ENCODE measurements at places on chromosomes 4 and X.

DNA sequence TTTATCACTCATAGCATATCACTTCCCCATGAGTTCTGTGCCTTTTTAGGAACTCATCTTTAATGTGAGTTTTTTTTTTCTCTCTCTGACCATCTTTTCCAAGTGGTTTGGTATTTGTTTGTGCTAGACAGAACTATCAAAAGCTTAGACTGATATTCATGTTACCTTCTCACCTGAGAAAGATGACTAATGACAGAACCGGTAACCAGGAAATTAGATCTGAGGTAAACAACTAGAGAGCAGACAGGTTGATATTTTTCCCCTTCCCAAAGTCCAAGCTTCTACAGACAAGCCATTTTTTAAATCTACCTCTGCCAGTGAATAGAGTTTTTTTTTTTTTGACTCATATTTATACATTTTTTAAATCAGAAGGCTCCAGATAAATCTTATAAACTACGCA lies 17.0 kb upstream of the SRD5A3 start:
- DNase-seq = no peak

- no peak for DNase-seq
Observed at GRCh38 chr4:77001907-77002306, 52.4 kb downstream of the SEPTIN11 start.

DNA sequence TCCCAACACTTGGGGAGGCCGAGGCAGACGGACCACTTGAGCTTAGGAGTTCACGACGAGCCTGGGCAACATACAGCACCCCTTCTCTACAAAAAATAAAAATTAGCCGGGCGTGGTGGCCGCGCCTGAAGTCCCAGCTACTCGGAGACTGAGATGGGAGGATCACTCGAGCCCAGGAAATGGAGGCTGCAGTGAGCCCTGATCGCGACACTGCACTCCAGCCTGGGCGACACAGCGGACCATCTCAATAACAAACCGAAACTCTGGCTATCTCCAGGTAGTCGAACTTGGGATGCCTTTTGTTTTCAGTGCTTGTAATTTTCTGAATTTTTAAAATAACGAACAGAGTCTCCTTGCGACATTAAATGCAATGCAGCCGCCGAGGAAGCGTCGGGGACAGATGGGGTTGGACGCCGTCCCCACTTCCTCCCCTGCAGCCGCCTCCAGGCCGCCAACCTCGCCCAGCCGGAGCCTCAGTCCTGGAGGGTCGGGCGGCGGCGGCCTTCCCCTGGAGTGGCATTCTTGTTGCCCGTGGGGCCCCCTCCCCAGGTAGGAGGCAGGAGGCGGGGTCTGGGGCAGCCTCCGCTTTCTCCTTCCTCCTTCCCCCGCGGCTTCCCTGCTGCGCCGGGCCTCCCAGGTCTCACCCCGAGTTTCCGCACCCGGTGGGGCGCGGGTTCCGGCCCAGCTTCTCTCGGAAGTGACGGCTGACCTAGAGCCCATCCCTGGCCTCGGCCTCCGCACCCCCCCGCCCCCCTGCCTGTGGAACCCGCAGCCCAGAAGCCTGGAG lies 14.6 kb downstream of the HMX1 start:
- no peak for DNase-seq

- DNase-seq = no peak
Observed at GRCh38 chrX:48465336-48465933, 4.6 kb downstream of the SLC38A5 start.

GRCh38 chr4:147714575-147715401 lies 17.1 kb upstream of the ARHGAP10 start:
- DNase-seq = no peak

GRCh38 chr4:183959319-183960045 lies 54.4 kb downstream of the STOX2 start:
- no peak for DNase-seq

DNA sequence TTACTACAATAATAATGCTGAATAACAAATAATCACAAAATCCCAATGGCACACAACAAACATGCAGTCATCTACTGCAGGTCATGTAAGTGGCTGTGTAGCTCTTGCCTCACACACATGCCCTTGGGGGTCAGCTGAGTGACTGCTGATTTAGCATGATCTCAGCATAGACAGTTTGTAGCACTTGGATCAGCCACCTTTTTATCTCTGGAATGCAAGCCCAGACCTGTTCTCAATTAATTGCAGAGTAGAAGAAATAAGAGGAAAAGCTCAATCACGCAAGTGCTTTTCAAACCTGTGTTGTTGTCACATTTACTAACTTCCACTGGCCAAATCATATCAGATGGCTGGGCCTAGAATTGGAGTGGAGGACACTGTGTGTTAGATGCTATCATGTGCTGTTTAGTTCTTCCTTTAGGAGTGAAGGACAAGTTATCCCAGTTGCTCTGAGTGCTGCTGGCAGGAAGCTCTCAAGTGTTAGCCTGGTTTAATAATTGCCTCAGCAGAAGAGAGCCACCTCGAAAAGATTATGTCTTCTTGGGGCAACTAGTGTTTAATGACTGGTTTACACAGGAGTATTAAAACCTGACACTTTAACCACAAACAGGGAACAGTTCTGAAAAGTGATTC lies 128.3 kb upstream of the EPHA5 start:
- DNase-seq = no peak

- DNase-seq = no peak
Observed at GRCh38 chr4:41787931-41788330, 39.4 kb upstream of the PHOX2B start.

DNA sequence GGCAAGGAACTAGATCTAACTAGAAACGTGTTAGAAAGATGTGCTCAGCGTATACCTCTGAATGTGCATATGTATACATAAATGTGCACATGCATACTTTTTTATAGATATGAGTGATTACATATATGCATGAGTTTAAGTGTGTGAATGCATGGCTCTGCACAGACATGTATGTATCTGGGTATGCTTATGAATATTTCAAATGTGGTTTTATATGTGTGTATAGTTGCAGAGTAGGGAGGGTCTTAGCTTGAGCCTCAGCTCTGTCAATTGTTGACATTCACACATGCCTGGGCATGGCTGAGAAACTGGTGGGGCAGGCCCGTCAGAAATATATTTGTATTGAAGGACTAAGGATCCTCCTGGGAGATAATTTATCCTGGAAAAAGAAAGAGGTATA lies 31.1 kb downstream of the RAP2C start:
- no peak for DNase-seq

DNA sequence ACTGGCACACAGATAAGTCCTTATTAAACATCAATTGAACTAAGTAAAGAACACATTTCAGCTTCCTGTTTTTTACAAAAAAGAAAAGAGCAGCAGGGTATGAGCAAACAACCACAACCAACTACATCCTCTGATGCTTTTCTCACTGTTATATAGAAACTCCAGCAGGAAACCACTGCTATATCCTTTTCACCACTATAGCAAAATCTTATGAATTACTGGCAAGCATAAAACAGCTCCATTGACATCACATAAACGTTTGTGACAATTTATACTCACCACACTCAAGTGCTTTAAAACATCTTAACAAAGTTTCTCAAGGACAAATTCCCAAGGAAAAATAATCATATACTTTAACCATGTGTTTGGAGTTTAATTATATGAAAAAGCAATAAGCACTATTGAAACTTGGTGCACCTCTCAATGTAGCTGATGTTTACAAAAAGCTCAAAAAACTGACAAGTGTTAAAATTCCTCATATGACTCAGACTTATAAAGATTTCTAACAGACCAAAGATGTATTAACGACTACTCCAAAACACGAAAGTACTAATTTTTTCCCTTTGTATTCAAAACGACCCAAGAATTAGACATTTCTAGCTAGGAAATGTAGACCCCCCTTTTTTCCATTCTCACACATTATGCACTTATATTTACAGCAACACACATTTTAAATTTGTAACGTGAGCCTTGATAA lies 12.9 kb downstream of the GPRIN3 start:
- no peak for DNase-seq

DNA sequence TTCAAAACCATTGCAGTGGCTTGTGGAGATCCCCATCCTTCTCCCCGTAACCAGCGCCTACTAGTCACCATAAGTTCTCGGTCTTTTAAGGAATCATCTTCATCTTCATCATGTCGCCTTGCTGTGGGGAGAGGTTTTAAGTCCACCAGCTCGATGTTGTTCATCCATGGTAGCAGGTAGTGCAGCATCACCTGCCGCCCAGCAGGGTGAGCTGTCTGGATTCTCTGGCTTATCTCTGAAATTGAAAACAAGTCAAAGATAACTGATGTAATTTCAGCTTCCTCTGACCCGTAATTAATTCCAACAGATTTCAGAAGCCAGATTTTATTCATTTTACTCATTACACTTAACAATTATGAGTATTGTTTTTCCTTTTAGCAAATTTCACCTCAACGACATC lies 67.4 kb downstream of the ZAR1 start:
- DNase-seq = no peak

GRCh38 chr4:164154416-164154815 lies 599.5 kb upstream of the SMIM31 start:
- no peak for DNase-seq

DNA sequence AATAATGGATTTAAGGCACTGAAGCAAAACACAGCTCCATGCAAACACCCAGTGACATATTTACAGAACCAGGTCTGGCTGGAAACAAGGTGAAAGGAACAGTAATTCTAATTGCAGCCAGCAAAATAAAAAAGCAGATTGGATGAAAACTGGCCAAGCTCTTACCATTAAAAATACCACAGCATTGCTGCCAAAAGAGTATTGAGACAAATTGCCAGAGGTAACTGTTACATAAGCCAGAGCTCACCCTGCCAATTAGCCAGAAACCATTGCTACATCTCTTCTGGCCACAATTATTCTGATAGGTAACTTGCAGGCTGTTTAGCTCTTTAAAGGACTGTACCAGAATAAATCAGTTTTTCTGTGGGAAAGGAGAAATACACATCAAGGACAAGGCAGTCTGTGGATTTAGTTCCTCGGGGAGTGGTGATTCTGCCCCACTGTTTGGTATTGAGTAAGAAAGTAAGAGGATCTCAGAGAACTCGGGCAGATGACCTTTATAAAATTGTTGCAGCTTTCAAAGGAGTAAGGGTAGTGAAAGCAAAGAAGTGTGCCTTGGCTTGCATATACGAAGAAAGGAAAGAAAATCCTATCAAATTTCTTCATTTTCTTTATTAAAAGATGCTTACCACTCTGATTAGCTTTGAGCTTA lies 369.5 kb downstream of the PPP3CA start:
- no peak for DNase-seq

DNA sequence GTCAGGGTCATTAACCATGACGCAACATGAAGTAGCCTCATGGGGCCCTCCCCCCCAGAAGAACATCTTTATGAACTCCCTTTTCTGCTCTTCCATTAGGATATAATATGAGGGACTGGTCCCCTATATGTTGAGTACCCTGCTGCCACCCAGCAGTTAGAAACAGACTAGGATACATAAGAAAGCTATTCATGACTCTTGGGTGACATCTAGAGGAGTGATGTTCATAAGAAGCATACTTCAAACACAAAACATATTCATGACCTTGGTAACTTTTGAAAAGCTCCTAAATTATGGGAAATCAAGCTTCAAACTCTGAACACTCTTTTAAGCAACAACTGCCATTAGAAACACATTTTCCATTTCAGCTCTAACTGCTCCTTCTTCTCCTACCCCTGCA lies 155.2 kb upstream of the SPIN4 start:
- DNase-seq = no peak

GRCh38 chr4:21001490-21001889 lies 301.2 kb downstream of the PACRGL start:
- DNase-seq = no peak

DNA sequence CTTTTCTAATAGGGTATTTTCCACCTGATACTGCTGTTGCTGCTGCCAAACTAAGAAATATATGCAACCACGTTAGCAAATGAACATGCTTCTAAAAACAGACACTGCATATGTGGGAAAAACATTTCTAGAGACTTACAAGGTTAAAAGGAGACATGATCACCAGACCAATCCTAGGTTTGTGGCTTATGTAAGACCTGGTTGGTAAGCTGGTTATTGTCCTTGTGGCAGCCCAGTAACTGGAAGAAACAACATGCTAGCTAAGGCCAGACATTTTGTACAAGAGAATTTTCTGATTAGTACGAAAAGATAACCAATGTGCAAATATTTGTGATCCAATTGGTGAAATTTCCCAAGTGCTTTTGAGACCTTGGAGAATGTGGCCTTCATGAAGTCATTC lies 112.0 kb downstream of the AFF2 start:
- no peak for DNase-seq

DNA sequence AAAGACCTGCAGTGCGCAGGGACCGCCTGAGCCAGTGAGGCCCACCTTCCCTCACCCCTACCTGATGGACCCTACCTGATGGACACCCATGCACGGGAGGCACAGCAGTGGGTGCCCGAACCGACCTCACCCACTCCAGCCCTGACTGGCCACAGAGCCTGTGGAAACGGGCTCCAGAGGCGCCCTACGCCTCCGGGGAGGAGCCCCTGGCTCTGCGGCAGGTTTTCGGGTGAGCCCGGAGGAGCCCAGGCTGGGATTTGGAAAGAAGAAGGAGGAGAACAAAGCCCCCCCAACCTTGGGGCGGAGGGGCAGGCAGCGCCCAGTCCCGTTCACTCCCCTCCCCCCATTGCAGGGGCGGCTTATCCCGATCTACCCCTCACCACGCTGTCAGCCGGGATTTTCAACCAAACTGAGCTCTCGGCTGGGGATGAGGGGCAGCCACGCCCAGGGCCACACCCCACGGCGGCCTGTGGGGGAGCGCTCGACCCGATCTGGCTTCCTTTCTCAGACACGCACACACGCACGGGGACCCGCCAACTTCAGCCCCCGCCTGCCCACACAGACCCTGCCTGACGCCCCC lies 675 bp downstream of the L1CAM start:
- DNase-seq = no peak

DNA sequence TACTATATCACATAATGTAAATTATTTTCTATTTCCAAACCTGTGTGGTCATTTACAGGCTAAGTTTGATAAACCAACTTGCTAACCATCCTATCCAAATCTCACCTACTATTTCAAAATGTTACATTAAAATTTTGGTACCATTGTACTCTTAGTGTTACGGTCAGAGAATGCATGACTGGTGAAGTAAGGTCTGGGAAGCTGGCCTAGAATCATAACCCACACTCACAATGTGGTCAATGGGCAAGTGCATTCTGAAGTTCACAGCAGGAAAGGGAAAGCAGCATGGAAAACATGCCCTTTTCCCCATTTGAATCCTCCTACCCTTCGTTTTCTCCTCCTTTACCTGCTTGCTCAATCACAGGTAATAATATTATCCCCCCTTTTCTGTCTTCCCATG lies 54.4 kb downstream of the PPP3CA start:
- DNase-seq = no peak

DNA sequence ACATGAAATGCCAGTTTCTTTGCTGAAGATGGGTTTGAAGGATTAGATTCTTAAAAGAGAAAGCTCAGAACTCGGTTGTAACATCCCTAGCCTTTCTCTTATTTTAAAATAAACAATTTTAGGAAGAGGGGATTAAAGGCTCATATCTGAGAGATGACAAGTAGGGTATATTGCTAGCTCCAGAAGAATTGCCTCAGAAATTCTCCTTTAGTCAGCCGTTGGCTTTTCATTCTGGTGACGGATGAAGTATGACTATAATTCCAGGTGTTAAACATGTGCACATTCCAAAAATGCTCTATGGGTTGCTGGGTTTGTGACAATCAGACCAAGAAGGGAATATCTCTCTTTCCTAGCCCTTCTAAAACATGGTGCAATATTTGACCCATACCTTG lies 17.8 kb downstream of the DKK2 start:
- DNase-seq = no peak

GRCh38 chrX:13120017-13120416 lies 75.6 kb upstream of the FAM9C start:
- no peak for DNase-seq
